ENCODE measurements at places on chromosomes 4 and X.

DNA sequence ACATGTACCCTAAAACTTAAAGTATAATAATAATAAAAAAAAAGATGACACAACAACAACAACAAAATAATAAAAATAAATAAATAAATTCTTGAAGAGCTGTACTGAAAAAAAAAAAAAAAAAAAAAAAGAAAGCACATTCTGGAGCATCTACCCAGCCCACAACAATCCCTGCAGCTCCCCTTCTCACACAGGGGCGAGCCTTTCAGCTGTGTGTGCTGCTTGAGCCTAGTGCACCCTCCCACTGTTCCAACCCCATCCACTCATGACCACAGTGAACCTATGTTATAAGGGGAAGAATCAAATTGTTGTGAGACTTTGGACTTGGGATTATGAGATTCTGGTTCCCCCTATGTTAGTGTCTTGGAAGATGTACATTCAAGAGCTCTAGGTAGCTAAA, 161.5 kb upstream of the JADE1 start:
- no peak for DNase-seq

- DNase-seq, result no peak
Observed at GRCh38 chr4:160182727-160183126, 1079.8 kb downstream of the RAPGEF2 start.

DNA sequence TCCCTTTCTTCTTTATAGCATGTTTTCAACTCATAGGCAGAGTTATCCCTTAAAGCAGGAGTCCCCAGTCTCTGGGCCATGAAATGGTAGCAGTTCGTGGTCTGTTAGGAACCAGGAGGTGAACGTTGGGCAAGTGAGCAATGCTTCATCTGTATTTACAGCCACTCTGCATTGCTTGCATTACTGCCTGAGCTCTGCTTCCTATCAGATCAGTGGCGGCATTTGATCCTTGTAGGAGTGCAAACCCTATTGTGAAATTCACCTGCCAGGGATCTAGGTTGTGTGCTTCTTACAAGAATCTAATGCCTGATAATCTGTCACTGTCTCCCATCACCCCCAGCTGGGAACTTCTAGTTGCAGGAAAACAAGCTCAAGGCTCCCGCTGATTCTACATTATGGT, 39.8 kb downstream of the DTHD1 start:
- DNase-seq, result no peak

- DNase-seq, result no peak
Observed at GRCh38 chr4:5968246-5968645, 50.0 kb downstream of the C4orf50 start.

GRCh38 chrX:9180623-9181022, 146.7 kb upstream of the FAM9B start:
- no peak for DNase-seq

DNA sequence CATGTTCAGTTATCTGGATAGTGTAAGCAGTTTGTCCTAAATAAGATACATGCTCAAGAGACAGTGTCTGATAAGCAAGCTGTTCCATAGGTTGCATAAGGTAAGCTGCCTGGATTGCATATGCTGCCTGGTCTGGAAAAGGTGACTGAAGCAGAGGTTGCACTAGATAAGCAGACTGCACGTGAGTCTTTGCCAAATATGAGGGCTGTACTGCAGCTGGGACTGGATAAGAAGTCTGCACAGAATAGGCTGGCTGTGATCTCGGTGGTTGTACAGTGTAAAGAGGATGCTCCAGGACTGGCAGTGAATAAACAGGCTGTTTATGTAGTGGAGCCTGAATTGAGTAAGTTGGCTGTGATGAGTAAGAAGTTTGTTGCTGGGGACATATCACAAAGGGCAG, 68.9 kb downstream of the WNK3 start:
- DNase-seq, result no peak

DNA sequence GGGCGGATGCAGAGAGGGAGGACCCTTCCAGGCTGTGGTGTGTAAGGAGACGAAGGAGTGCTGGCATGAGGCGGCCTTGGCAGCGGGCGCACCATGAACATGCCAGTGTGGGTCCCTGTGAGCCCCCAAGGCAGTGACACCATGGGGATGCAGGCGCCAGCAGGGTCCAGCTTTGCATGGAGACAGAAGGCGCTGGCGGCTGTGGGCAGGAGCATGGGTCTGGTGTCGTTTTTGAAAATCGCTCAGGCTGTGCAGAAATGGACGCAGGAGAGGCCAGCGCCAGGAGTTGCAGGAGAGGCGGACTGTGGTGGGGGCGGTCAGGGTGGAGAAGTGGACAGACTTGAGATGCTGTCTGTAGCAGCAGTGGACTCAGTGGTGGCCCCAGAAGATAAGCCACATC, 56.1 kb downstream of the PCGF3 start:
- no peak for DNase-seq

GRCh38 chr4:31204874-31205273, 484.7 kb downstream of the PCDH7 start:
- no peak for DNase-seq

- DNase-seq, result no peak
Observed at GRCh38 chr4:68617003-68617698, 41.0 kb upstream of the UGT2B17 start.

DNA sequence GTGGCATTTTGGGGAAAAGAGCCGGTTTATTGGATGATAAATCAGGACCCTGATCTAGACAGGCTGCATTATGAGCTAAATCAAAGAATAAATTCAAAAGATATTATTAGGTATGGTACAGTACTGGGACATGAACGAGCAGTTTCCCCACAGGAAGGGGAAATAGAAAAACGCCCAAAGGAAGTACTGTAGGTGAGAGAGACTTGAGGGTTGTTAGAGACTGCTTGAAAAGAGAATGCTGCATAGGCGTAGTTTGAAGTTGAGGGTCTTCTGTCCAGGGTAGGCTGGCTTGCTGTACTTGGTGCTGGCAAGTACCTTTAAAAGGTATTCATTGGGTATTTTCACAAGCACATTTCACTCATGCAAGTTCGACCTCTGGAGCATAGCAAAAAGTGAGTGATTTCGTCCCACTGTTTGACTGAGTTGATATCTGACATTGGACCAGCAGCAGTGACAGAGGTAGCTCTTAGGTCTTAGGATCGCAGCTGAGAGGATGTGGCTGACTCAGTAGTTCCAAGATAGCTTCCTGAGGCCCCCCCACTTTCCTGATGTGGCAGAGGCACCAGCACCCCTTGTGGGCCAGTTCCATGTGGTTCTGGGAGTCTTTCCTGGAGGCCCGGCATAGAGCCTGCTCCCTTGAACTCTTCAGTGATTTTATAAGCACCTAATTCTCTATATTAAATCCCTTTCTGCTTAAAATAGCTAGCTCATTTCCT, 64.3 kb downstream of the TMEM131L start:
- DNase-seq, result peak; percentile 26

- DNase-seq, result no peak
Observed at GRCh38 chrX:16518131-16518530, 131.8 kb upstream of the S100G start.

DNA sequence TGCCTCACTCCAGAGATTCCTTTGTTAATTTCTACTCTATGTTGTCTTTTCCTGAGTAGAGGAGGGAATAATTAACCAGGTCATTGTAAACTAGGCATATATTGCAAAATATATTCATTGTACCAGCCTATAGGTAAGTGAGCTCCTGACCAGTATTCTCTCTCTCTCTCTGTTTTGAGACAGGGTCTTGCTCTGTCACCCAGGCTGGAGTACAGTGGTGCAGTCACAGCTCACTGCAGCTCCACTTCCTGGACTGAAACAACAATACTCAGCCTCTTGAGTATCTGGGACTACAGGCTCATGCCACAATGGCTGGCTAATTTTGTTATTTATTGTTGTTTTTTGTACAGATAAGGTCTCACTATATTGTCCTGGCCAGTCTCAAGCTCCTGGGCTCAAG, 198.3 kb downstream of the ARAP2 start:
- no peak for DNase-seq

DNA sequence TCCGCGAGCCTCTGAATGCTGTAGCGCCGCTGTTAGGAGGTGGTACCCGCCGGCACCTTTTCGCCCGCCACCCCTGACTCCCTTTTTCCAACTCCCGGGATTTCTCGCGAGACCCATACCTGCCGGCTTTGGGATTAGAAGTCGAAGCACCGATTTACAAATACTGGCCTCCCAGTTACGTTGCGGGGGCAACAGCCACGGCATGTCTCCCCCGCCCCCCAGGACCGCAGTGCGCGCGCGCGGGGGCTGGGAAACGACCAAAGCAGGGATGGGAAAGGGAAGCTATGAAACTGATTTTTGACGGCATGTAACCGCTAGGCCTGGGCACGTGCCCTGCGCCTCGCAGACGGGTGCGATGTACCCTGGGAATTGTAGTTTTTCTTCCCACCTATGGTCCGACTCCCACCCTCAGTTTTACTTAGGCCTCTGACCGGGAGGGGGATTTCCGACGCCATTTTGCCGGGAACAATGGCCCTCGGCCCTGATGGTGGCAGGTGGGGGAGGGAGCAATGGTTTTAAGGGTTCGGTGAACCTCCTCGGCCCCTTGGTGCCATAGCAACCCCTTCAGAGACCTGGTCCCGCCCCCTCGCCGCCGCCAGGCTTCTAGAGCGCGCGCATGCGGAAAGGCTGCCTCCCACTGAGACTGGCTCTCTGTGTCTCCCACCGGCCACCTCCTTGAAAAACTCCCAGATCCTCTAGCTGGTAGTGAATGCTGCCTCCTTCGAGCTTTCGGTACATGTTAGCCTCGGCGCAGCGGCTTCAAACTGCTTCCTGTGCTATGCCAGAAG, 772 bp upstream of the WNK3 start:
- peak; percentile 32 for DNase-seq

GRCh38 chr4:10163296-10163695, 46.7 kb upstream of the WDR1 start:
- DNase-seq, result no peak

DNA sequence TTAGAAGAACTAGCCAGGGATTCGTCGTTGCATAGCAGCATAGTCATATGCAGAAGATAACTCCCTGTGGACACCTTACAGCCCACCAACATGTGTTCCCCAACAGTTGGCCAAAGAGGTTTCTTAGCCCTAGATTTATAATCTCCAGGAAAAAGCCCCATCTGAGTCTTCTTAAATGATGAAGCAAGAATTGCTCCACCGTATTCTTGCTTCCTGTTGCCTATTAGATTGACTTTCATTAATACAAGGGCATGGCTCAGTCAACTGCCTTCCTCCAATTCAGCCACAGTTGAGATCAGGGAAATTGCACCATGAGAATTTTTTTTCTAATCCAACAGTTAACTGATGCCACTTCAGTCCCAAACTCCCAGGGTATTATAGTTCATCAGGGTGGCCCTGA, 5.2 kb upstream of the AFF2 start:
- DNase-seq, result no peak

- no peak for DNase-seq
Observed at GRCh38 chrX:6644411-6644810, 109.5 kb upstream of the VCX3A start.

DNA sequence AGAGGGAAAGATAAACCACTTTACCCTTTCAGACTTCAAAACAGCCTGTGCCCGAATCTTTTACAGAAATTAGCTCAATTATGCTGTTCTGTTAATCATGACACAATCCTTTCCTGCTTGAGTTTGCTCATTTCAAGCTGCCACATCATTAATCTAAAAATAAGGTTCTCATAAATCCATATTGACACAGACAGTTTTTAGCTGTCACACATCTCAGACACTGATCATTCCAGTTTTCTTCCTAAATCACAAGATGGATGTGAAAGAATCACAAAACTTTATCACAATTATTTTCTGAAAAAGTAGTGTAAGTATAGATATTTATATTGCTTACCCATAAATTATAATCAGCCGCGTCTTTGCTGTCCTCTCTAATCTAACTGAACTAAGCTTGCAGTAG, 27.9 kb upstream of the AMELX start:
- no peak for DNase-seq

DNA sequence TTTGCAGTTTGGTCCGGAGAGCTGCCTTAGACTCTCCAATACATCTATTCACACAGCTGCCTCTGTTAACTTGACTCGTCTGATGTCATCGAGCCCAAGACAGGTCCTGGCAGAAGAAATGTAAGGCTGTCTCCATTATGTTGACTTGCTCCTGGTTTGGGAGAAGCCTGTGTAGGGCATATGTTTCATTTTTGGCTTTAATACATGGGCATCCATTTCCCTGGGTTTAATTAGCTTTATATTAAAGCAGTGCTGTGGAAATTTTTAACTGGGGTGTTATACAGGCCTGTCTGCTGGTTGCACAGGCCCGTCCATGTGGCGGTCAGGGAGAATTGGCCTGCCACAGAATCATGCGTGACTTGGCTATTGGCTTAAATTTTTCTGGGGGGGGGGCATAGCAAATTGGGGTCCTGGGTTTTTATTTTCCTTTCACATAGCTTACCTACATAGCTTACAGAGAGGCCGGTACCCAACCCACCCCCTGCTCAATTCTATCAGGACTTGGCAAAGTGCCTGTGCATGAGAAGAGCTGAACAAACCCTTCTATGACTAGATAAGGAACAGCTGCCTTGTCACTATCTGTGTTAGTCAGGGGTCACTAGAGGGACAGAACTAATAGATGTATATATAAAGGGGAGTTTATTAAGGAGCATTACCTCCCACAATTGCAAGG, 123.5 kb upstream of the WDR1 start:
- no peak for DNase-seq

DNA sequence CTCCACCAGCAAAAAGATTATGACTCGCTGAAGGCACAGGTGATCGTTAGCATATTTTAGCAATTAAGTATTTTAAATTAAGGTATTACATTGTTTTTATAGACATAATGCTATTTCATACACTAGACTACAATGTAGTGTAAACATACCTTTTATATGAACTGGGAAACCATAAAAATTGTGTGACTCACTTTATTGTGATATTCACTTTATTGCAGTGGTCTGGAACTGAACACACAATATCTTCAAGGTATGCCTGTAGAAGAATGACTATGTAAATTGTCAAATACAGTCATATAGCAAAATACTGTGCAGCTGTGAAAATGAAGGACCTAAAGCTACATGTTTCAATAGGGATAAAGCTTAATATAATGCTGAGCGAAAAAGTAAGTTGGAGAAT, 26.6 kb upstream of the MAML3 start:
- no peak for DNase-seq

GRCh38 chrX:41720125-41720779, 3.7 kb upstream of the GPR82 start:
- DNase-seq, result peak; percentile 7

GRCh38 chr4:174523025-174523693, 871 bp upstream of the HPGD start:
- DNase-seq, result no peak

DNA sequence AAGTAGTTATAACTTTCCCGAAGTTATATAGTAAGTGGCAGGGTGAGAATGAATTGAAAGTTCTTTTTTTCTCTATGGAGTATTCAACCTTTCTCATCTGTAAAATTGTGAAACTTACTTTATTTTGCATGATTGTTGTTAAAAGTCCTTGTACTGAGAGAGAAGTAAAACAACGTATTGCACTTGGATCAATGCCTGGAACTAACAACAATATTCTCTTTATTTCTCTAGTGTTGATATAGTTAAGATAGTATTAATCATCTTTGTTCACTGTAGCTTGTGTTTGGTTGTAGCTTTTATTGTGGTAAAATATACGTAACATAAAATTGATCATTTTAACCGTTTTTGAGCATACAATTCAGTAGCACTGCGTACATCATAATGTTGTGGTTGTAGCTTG, 48.7 kb downstream of the STIM2 start:
- no peak for DNase-seq

GRCh38 chr4:90281541-90282355, 154.6 kb downstream of the CCSER1 start:
- no peak for DNase-seq
